Mammary microvascular endothelial cell (primary cell): ENCODE measurements at places on chromosomes 5 and 9. TPM values are rescaled to one million over a fixed set of nuclear protein-coding genes. Genes with fewer than 3 reads are reported as not detected.

Gene FOXD4L3
- not detected in 2 replicates for total RNA-seq

Gene ZNG1F
- 1.2 and 7.9 TPM in 2 replicates for total RNA-seq

Gene GFM2
- total RNA-seq, result 27.4 and 27.6 TPM in 2 replicates

Gene TBCA
- total RNA-seq, result 168 and 212 TPM in 2 replicates

Gene FRMD3
- 12.1 and 18.2 TPM in 2 replicates for total RNA-seq

Gene DIRAS2
- total RNA-seq, result not detected in 2 replicates

Gene KCNV2
- not detected in 2 replicates for total RNA-seq

Gene UCK1
- 22.5 and 25.4 TPM in 2 replicates for total RNA-seq

Gene CDH12
- total RNA-seq, result not detected in 2 replicates

Gene PCDHB14
- total RNA-seq, result 0.20 and 0.30 TPM in 2 replicates

Gene GPR151
- total RNA-seq, result not detected in 2 replicates

Gene INSL6
- not detected in 2 replicates for total RNA-seq

Gene ZDHHC12
- 101 and 114 TPM in 2 replicates for total RNA-seq

Gene CCDC69
- 18.6 and 18.7 TPM in 2 replicates for total RNA-seq

Gene SLC4A9
- not detected in 2 replicates for total RNA-seq

Gene SECISBP2
- total RNA-seq, result 19.6 and 23.8 TPM in 2 replicates

Gene RAD50
- 12.7 and 14.4 TPM in 2 replicates for total RNA-seq
